NB4 (cell line): ENCODE measurements at places on chromosomes 3 and 15.
A peak's percentile ranks its signal among the peaks of the same experiment; 100 is the strongest.

DNA sequence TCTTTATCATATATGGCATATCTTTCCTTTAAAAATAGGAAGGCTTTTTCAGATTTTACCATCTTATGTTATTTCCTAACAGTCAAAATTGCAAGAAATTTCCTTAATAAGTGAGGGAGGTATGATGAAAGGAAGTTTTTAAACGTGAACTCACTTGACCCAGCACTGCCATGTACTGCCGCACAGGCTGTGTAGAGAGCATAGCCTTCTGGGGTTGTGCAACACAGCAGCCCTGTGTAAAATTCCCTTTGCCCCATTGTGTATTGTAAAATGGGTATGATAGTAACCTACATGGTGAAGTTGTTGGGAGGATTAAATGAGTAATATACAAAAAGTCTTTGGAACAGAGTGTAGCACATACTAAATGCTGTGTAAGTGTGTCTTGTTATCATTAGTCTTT, 78.6 kb downstream of the PEX5L start:
- DNase-seq: peak; percentile 37

GRCh38 chr15:31867536-31868442, 162.5 kb upstream of the CHRNA7 start:
- peak; percentile 73 for DNase-seq

DNA sequence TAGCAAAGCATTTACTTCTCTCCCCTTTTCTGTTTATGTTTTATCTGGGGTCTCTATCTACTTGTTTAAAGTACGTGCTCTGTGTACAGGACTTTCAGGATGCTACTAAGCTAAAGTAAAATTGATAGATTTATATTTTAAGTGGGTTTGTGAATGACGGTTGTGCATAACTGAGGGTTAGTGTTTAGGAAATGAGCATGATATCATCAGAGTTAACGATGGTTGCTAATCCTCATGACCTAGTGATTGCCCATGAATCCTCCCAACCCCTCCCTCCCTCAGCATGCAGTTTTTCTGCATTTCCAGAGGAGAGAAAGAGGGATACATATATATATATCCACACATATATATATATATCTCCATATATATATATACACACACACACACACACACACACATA, 957.2 kb downstream of the TUSC7 start:
- DNase-seq: no peak

DNA sequence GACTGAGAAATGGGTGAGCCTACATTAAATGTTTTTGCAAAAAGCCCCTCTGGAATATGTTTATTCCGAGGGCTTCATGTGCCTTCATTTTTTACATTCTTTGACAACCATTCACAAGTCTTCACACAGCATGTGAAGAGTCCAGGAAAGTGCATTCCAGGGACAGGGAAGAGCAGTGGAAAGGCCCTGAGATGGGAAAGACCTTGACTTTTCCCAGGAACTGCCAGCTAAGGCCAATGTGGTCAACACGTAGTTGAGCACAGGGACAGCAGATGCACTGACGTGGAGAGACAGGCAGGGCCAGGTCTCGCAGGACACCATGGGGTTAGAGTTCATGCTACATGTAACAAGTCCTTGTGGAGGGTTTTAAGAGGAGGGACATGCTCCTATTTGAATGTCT, 21.7 kb downstream of the SSR3 start:
- no peak for DNase-seq

DNA sequence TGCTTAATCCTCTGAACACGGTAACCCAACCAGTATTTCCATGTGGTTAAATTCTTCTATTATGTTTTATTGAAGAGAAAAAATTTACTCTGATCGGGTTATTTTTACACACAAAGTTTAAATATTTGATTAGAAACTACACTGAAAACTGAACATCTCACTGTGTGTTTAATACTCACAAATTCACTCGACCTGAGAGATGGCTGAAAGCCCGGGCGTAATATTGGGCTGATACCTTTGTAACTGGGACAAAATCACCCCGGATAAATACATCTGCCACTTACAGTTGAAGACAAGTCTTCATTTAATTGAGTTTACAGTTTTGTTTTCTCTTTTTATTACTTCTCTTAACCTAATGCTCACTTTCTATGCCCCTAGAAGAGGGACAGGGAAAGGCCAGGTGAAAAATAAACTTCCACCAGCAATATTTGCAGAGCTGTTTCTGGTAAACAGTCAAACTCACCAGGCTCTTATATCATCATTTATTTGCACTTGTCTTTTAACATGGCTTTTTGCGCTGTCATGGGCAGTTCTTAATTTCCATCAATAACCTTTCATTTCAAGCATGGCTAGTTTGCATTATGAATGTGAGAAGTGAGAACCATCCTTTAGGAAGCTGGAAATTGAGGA, 145.6 kb upstream of the TMCO5A start:
- no peak for DNase-seq
